ENCODE measurements at places on chromosomes 6 and 20. TPM values are rescaled to one million over a fixed set of nuclear protein-coding genes. Genes with fewer than 3 reads are reported as not detected.

GRCh38 chr6:53342217-53342616, 6.5 kb downstream of the ELOVL5 start:
- H3K27me3 ChIP-seq, result no peaks in the 10 kb centered on the region
- DNase-seq, result no peak
- no peak overlapping the region for H3K4me3 ChIP-seq

- no peak for DNase-seq
- H3K4me1 ChIP-seq, result peaks cover 2% of the 10 kb centered on the region
- H3K27me3 ChIP-seq, result no peaks in the 10 kb centered on the region
- no peaks in the 10 kb centered on the region for H3K36me3 ChIP-seq
Measured at GRCh38 chr6:122180132-122180531, 219.3 kb upstream of the HSF2 start.

Gene CALHM5
- 3.2 TPM for polyA plus RNA-seq

DNA sequence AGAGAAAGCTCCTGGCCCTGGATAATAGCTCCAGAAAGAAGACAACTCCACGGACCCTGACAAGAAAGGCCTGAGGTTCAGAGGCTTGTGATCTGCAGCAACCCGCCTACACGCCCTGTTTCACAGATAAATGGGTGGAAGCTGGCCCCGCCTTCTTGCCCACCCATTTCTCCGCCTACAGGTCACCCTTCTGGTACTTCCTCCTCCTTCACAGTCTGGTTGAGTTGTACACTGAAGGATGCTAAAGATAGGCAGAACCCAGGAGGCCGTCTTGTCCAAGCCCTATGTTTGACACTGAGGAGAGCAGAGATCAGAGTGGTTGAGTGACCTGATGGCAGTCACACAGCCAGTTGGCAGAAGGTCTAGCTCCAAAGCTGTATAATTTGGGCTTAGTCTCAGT, 34.2 kb upstream of the MDGA1 start:
- no peak overlapping the region for H3K27ac ChIP-seq
- no peaks in the 10 kb centered on the region for H3K36me3 ChIP-seq
- H3K27me3 ChIP-seq, result no peaks in the 10 kb centered on the region
- H3K4me3 ChIP-seq, result no peak overlapping the region
- H3K4me1 ChIP-seq, result no peaks in the 10 kb centered on the region
- no peak for DNase-seq

- H3K27ac ChIP-seq, result no peak overlapping the region
- peaks cover 2% of the 10 kb centered on the region for H3K4me1 ChIP-seq
- H3K4me3 ChIP-seq, result no peak overlapping the region
- DNase-seq, result no peak
- no peaks in the 10 kb centered on the region for H3K36me3 ChIP-seq
Measured at GRCh38 chr6:137638926-137639706, 144.9 kb upstream of the OLIG3 start.

DNA sequence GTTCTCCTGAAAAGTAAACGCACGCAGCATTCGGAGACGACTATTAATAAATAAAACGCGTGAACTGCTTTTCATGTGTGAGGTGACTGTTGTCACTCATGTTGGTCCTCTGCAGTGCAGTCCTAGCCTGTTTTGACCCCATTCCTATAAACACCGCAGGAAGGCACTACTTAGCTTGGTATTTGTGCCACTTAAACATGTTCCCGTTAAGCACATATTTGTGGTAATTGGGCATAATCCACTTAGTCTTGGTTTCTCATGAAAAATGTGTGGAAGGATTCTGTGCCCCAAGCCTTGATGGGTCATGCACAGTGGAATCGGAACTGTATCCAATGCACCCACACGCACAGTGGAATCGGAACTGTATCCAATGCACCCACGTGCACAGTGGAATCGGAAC, 313.9 kb downstream of the THBS2 start:
- no peak overlapping the region for H3K4me3 ChIP-seq
- no peaks in the 10 kb centered on the region for H3K27me3 ChIP-seq
- DNase-seq, result no peak
- peaks cover 33% of the 10 kb centered on the region for H3K4me1 ChIP-seq
- peak overlapping the region; percentile 37 for H3K27ac ChIP-seq

DNA sequence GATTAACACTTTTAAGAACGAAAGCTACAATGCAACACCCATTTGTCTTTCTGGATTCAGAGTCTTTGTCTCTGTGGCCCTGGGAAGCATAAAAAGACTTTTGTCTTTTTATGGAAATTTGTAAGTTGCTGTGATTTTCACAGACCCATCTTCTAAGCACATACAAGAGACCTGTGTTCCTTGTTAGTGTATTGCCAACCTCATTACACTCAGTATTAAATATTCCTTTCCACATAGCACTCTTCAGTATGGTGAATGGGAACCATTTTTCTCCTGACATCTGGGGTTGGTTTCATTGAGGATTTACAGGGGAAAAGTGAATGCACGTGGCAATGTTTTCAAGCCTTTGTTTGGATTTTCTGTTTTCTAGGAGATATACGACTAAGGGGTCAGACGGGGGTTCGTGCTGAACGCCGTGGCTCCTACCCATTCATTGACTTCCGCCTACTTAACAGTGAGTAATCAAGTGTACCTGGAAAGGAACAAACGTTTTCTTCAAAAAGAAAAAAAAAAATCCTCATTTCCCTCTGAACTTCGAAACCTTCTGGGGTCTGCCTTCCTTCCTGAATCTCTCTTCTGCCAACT, 141.7 kb downstream of the MTFR2 start:
- peaks cover 11% of the 10 kb centered on the region for H3K4me1 ChIP-seq
- H3K27me3 ChIP-seq, result no peaks in the 10 kb centered on the region
- H3K27ac ChIP-seq, result no peak overlapping the region
- H3K4me3 ChIP-seq, result no peak overlapping the region
- DNase-seq, result no peak
- no peaks in the 10 kb centered on the region for H3K36me3 ChIP-seq

Gene STMND1
- polyA plus RNA-seq, result not detected

GRCh38 chr20:48984575-48985219, 61.4 kb upstream of the CSE1L start:
- H3K27me3 ChIP-seq, result no peaks in the 10 kb centered on the region
- H3K4me1 ChIP-seq, result no peaks in the 10 kb centered on the region
- H3K27ac ChIP-seq, result no peak overlapping the region
- no peak overlapping the region for H3K4me3 ChIP-seq
- DNase-seq, result no peak
- H3K36me3 ChIP-seq, result no peaks in the 10 kb centered on the region

GRCh38 chr6:110520209-110520965, 44.0 kb upstream of the SLC22A16 start:
- H3K4me3 ChIP-seq, result no peak overlapping the region
- H3K27ac ChIP-seq, result no peak overlapping the region

- H3K36me3 ChIP-seq, result no peaks in the 10 kb centered on the region
- no peak overlapping the region for H3K4me3 ChIP-seq
- H3K27ac ChIP-seq, result no peak overlapping the region
- DNase-seq, result no peak
- no peaks in the 10 kb centered on the region for H3K27me3 ChIP-seq
Measured at GRCh38 chr20:31632548-31633338, 5.0 kb upstream of the COX4I2 start.

DNA sequence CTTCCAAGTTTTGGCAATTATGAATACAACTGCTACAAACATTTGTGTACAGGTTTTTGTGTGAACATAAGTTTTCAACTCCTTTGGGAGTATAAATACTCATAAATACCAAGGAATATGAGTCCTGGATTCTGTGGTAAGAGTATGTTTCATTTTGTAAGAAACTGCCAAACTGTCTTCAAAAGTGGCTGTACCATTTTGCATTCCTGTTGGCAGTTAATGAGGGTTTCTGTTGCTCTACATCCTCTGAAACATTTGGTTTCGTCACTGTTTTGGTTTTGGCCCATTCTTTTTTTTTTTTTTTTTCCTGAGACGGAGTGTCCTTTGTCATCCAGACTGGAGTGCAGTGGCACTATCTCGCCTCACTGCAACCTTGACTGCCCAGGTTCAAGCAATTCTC, 8.5 kb downstream of the AP5S1 start:
- H3K4me3 ChIP-seq, result no peak overlapping the region
- H3K27me3 ChIP-seq, result no peaks in the 10 kb centered on the region
- H3K4me1 ChIP-seq, result no peaks in the 10 kb centered on the region
- no peaks in the 10 kb centered on the region for H3K36me3 ChIP-seq
- DNase-seq, result no peak

Gene THBD
- 24.0 TPM for polyA plus RNA-seq

Gene RSPH9
- polyA plus RNA-seq, result 0.70 TPM

DNA sequence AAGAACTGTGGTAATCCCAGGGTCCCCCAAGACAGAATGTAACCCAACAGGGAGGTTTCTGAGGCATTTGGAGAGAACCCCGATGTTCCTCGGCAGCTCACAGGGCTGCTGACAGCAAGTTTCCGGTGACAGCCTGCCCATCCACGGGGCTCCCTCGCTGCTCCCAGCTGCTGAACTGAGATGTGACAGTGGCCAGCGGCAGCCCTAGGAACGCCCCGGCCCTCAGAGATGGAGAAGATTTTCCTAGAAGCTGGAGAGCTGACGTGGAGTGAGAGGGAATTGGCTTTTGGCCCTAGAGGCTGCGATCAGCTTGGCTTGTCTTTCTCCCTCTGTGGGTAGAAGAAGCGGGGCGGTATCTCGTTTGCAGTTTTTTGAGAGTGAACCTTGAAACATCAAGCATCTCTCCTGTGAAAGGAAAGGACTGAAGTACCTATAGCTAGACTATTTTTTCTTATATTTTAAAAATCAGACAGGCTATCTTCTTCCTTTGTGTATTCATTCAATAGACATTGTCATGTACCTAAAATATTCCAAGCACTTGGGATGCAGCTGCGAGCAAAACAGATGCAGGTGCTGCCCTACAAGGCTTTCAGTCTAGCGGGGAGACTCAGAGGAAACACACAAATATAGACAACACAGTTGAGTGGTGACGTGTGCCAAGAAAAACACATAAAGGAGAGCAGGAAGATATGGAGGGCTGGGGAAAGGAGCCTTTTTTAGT, 28.4 kb upstream of the NFATC2 start:
- no peak for DNase-seq
- H3K27me3 ChIP-seq, result no peaks in the 10 kb centered on the region
- H3K36me3 ChIP-seq, result no peaks in the 10 kb centered on the region
- no peak overlapping the region for H3K4me3 ChIP-seq
- no peak overlapping the region for H3K27ac ChIP-seq

Gene CPNE5
- polyA plus RNA-seq, result 5.3 TPM

Gene TTBK1
- polyA plus RNA-seq, result not detected

All from ovary (tissue), 10 donors.